ENCODE measurements at places on chromosomes 11 and 22. TPM values are rescaled to one million over a fixed set of nuclear protein-coding genes. Genes with fewer than 3 reads are reported as not detected.

DNA sequence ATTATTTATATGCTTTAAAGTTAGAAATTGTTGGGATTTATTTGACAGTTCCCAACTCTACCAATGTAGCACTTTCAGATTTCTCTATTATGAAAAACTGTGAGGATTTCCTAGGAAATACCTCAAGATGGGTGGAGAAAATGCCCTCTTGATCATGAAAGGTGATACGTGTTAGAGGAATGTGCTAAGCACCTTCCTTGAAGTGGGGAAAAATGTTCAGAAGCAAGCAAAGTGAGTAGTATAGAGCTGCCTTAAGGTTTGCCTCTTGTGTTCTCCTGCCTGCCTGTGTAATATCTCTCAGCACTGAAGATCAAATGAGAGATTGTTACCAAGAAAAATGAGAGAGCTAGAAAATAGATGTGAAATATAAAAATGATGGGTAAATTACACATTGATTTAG, 58.2 kb downstream of the YAP1 start:
- peaks cover 46% of the 10 kb centered on the region for H3K4me1 ChIP-seq
- H3K4me3 ChIP-seq, result no peak overlapping the region
- H3K36me3 ChIP-seq, result no peaks in the 10 kb centered on the region
- H3K27me3 ChIP-seq, result no peaks in the 10 kb centered on the region
- no peak overlapping the region for H3K27ac ChIP-seq
- no peak for DNase-seq

- H3K4me1 ChIP-seq, result peaks cover 97% of the 10 kb centered on the region
- peak overlapping the region; percentile 63 for H3K27ac ChIP-seq
- peaks cover 8% of the 10 kb centered on the region for H3K36me3 ChIP-seq
- no peaks in the 10 kb centered on the region for H3K27me3 ChIP-seq
- peak; percentile 95 for DNase-seq
Measured at GRCh38 chr11:1303126-1303821, 6.2 kb downstream of the TOLLIP start.

DNA sequence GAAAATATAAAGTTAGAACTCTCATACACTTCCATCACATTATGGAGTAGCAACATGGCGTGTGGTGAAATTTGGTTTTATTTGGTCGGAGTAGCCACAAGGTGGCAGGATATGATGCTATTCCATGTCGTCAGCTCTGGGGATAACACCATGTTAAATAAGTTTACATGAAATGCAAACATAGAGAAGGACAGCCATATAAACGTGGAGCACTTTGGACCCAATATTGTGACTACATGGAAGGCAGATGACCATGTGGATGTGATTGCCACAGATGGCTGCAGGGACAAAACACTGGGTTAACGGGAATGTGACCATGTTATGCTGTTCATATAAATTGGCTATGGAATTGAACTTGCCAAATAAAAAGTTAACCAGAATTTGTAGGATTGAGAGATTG, 21.0 kb downstream of the OR5M11 start:
- no peak for DNase-seq
- no peaks in the 10 kb centered on the region for H3K27me3 ChIP-seq
- H3K4me1 ChIP-seq, result no peaks in the 10 kb centered on the region
- H3K36me3 ChIP-seq, result no peaks in the 10 kb centered on the region

DNA sequence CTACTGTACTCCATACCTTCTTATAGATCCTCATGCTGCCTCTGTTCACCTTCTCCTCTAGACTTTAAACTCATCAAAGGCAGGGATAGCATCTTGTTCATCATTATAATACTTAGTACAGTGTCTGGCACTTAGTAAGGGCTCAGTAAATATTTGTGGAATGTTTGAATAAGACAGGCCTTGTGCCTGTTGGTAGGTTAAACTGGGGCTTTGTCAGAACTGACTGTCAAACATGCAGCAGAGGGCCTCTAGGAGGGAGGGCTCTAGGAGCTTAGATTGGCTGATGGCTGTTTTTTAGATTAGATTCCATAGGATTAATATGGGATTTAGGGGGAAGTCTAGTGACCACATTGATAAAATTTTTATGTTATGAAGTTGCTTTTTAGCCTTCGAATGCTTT, 70.8 kb downstream of the RNF169 start:
- no peak overlapping the region for H3K27ac ChIP-seq
- no peaks in the 10 kb centered on the region for H3K36me3 ChIP-seq
- no peak overlapping the region for H3K4me3 ChIP-seq
- H3K27me3 ChIP-seq, result no peaks in the 10 kb centered on the region
- DNase-seq, result no peak

DNA sequence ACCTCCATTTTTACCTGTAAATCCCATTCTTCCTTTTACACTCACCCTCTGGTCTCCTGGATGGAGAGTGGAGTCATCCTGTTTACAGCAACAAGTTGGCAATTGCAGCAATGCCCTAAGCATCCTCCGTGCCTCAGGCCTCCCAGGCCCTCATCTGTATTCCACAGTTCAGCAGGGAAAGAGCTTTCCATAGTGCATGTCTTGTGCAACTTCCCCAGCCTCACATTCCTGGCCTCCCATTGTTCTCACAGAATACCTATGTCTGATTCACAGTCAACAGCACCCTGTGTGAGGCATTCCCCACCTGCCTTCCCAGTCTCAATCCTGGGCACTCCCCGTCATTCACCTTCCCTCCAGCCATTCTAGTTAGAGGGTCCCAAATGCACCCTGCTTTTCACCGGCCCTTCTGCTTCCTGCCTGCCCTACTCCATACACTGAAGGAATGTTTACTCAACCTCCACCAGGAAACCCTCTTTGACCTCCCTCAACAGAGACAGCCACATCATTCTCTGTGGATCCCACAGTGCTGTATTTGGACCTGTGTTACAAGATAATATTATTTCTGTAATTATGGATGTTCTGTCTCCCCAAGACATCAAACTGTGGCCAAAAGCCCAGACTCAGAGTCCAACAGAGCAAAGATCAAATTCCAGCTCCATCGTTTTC, 405.7 kb downstream of the BUD13 start:
- H3K4me1 ChIP-seq, result no peaks in the 10 kb centered on the region
- H3K4me3 ChIP-seq, result no peak overlapping the region
- H3K36me3 ChIP-seq, result no peaks in the 10 kb centered on the region
- no peak for DNase-seq
- H3K27ac ChIP-seq, result no peak overlapping the region

GRCh38 chr11:22461626-22462025, 123.4 kb downstream of the SLC17A6 start:
- no peak for DNase-seq
- no peaks in the 10 kb centered on the region for H3K36me3 ChIP-seq
- no peaks in the 10 kb centered on the region for H3K27me3 ChIP-seq
- H3K4me1 ChIP-seq, result no peaks in the 10 kb centered on the region
- no peak overlapping the region for H3K4me3 ChIP-seq

- H3K27me3 ChIP-seq, result no peaks in the 10 kb centered on the region
- H3K36me3 ChIP-seq, result no peaks in the 10 kb centered on the region
- no peaks in the 10 kb centered on the region for H3K4me1 ChIP-seq
- DNase-seq, result no peak
- H3K27ac ChIP-seq, result no peak overlapping the region
Measured at GRCh38 chr11:30861531-30861930, 275.4 kb upstream of the MPPED2 start.

GRCh38 chr11:131895865-131896264, 525.5 kb downstream of the NTM start:
- no peaks in the 10 kb centered on the region for H3K4me1 ChIP-seq
- no peak for DNase-seq
- H3K27me3 ChIP-seq, result no peaks in the 10 kb centered on the region
- no peaks in the 10 kb centered on the region for H3K36me3 ChIP-seq
- H3K4me3 ChIP-seq, result no peak overlapping the region

DNA sequence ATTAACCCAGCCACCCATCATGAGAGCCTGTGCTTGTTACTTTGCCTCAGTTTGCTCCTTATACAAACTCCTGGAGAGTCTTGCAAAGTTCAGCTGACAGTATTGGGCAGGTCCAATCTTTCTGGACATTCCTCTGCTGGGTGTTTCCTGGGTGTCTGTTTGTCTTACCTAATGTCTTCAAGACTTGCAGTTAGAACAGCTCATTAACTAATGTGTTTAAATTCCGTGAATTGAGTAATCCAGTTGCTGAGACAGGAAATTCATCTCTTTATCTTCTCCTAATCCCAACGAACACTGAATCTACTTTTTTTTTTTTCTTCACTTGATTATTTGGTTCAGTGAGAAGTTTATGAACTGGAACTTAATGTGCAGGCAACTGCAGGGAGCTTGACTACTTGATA, 20.6 kb downstream of the BCO2 start:
- H3K4me1 ChIP-seq, result peaks cover 6% of the 10 kb centered on the region
- no peaks in the 10 kb centered on the region for H3K36me3 ChIP-seq
- DNase-seq, result no peak

- no peaks in the 10 kb centered on the region for H3K36me3 ChIP-seq
- peaks cover 37% of the 10 kb centered on the region for H3K4me1 ChIP-seq
- H3K27me3 ChIP-seq, result no peaks in the 10 kb centered on the region
- DNase-seq, result no peak
- H3K4me3 ChIP-seq, result peak overlapping the region; percentile 83
Measured at GRCh38 chr11:36509201-36509639, 852 bp downstream of the TRAF6 start.

The VPS37C gene
- total RNA-seq, result 15.7 TPM

Measured in vagina (tissue), 2 donors.